ENCODE measurements at places on chromosomes 13 and 19.

DNA sequence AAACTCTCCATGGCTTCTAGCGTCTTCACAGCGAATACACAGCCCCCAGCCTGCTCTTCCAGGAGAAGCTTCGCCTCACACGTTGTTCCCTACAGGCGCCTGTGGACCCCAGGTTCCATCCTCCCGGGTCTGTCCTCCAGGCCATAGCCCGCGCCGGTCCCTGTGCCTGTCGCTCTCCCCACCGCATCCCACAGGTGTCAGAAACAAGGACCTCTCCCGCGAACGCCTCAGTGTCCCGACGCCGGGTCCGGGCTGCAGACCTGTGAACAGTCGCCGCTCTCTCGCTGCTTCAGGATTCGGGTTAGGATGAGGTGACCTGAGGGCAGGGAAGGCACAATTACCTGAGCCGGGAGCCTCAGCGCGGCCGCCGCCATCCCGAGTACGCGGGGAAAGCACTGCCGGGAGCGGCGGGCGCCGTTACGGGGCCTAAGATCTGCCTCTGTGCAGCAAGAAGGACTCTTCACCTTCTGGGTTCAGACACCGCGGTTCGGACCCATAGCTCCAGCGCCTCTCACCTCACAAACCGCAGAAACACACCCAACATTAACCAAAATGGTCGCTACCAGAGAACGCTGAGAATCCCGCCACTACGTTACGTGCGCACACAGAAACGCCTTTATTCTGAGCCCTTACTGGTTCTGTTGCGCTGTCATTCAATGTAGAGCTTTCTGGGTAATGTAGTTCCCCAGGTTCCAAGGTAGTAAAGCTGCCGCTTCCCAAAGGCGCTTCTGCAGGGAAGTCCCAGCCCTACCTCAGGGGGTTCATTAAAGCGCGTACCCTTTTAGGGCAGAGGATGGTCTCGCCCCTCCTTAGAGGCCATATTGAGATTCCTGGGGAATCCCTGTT lies at the start of gene ZNF418:
Gene ZNF418, minus strand, starts transcription at position 583 of the 846 bp plus-strand sequence. CDS start 1,580 bp downstream, outside the sequence.
- peak; percentile 57 for DNase-seq

DNA sequence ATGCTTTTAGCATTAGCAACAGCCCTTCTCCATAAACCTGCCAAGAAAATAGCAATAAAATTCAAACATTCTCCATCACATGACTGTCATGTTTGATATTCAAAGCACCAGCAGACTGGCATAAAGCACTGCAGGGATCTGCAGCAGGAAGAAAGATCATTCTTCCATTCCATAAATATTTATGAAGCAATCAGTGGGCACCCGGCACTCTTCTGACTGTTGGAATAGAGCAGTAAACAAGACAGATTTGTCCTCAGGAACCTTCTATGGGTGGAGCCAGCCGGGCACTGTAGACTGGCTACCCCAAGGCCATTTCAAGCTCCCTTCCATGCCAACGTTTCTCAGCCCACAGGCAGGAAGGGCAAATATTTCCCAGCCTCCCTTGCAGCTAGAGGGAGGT lies 25.5 kb downstream of the PLA2G4C start:
- no peak for DNase-seq

DNA sequence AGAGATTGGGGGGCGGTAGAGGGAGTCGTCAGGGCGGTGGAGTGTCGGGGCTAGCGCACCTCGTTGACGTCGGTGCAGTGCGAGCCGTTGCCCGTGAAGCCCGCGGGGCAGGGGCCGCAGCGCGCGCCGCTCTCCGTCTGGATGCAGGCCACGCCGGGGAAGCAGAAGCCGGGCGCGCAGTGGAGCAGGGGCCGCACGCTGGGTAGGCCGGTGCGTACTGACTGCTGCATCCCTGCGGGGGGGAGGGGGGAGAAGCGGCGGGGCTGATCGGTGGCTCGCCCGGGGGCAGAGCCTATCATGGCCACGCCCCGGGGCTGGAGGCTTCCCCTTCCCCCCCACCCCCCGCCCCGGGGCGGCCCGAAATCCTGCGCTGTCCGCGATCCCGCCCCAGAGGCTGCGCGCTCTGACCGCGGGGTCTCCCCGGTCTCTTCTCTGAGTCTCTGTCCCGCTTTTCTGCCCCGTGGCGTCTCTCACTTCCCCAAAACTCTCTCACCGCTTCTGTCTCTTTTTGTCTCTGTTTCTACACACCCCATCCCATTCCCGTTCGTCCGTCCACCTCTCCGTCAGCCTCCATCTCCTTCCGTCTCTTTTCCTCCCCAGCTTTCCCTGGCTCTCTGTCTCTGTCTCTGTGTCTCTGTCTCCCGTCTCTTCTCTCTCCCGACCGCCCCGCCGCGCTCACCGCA lies 1.1 kb downstream of the COMP start:
- no peak for DNase-seq

DNA sequence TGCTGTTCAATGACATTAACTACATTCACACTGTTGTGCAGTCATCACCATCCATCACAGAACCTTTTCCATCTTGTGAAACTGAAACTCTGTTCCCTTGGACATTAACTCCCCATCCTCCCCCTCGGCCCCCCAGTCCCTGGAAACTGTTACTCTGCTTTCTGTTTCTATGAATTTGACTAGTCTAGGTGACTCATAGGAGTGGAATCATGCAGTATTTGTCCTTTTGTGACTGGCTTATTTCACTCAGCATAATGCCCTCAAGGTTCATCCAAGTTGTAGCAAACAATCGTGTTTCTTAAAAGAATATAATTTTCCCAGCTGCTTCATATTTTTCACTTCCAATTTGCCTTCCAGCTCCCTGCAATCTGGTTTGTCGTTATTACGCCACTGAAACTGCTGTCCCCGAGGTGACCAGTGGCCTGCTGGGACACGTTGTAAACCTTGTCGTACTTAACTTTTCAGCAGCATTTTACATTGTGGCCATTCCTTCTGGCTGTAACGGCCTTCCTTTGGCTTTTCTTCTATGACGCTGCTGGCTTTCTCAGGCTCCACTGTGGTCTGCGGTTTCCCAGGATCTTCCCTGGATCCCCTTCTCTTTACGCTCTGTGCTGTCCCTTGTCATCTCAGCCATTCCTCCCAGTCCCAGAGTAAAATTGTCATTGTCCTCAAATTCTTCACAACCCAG lies 74.0 kb downstream of the DHRS12 start:
- DNase-seq = peak; percentile 44

DNA sequence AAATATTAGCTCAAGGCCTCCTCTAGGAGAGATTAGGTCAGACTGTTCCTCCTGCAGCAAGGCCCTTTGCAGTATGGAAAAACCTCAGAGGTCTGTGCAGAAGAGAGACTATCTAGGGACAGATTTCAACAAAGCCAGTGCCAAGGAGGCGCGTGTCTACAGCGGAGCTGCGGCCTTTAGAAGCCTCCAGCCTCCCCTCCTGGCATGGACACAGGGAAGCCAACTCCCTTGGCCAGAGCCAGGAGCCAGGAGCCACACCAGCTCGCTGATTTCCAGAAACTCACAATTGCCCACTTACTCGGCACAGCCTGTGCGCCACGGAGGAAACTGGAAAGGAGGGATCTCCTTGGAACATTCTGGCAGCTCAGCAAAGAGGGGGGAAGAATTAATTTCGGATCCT lies 63.4 kb downstream of the INSR start:
- no peak for DNase-seq

GRCh38 chr19:7371001-7371400 lies 22.3 kb downstream of the ARHGEF18 start:
- no peak for DNase-seq

GRCh38 chr19:3615524-3616135 lies 9.0 kb upstream of the TBXA2R start:
- DNase-seq = no peak

GRCh38 chr19:52897138-52897935 lies at the start of gene ZNF320:
Gene ZNF320 (minus strand): TSS chr19:52897635. CDS start chr19:52890255, 7,380 bp downstream.
- peak; percentile 24 for DNase-seq

- DNase-seq = no peak
Observed at GRCh38 chr13:89239361-89240127, 1568.4 kb downstream of the SLITRK5 start.

- DNase-seq = no peak
Observed at GRCh38 chr13:97953376-97953970, at the start of gene IPO5. Gene IPO5 (plus strand): TSS chr13:97953675. CDS start chr13:97976697, 23,022 bp downstream.
